Panc1 (cell line): ENCODE measurements at places on chromosomes 3 and 15. TPM values are rescaled to one million over a fixed set of nuclear protein-coding genes. Genes with fewer than 3 reads are reported as not detected.

The GPR156 gene
- total RNA-seq: 0.39 TPM

The MEGF11 gene
- total RNA-seq: 0.95 TPM

The CPN2 gene
- total RNA-seq: 0.08 TPM

The TBCCD1 gene
- total RNA-seq: 14.5 TPM

The MLF1 gene
- total RNA-seq: 51.4 TPM

The GSK3B gene
- 35.3 TPM for total RNA-seq

The ARL13B gene
- 26.6 TPM for total RNA-seq

The KLF15 gene
- total RNA-seq: 0.10 TPM

The GOLGA8S gene
- total RNA-seq: 0.15 TPM

The CELSR3 gene
- total RNA-seq: 7.7 TPM

The ERC2 gene
- total RNA-seq: 0.33 TPM

The VILL gene
- total RNA-seq: 5.7 TPM

The AP3B2 gene
- 0.95 TPM for total RNA-seq

The CEMIP gene
- total RNA-seq: 0.46 TPM

The TMOD3 gene
- total RNA-seq: 53.4 TPM

The RUVBL1 gene
- 122 TPM for total RNA-seq

The PRSS50 gene
- 0.13 TPM for total RNA-seq

The SLC22A14 gene
- total RNA-seq: 0.13 TPM

The ITGA11 gene
- 0.28 TPM for total RNA-seq

The DUOXA1 gene
- not detected for total RNA-seq

The ILDR1 gene
- total RNA-seq: not detected

The TERC gene
- 6.0 TPM for total RNA-seq

The CLDND1 gene
- 77.3 TPM for total RNA-seq

The RAB5A gene
- total RNA-seq: 31.2 TPM

The OXSR1 gene
- total RNA-seq: 33.2 TPM

The CYP1A2 gene
- total RNA-seq: not detected

The FILIP1L gene
- 3.2 TPM for total RNA-seq

The GABRB3 gene
- 0.13 TPM for total RNA-seq

The ANP32A gene
- total RNA-seq: 226 TPM

The ANKRD63 gene
- total RNA-seq: 0.72 TPM

The ACKR4 gene
- not detected for total RNA-seq

The CD80 gene
- total RNA-seq: 0.15 TPM

The GOLGA8A gene
- total RNA-seq: 99.1 TPM

The GOLGA8O gene
- 0.69 TPM for total RNA-seq

The LRRC2 gene
- total RNA-seq: not detected

The CHDH gene
- total RNA-seq: 24.1 TPM

The CFAP91 gene
- 0.90 TPM for total RNA-seq

The PLAAT1 gene
- 3.9 TPM for total RNA-seq

The CYP8B1 gene
- total RNA-seq: 0.08 TPM

The NTRK3 gene
- total RNA-seq: not detected

The EPHA3 gene
- 0.05 TPM for total RNA-seq

The IL17RB gene
- total RNA-seq: 15.9 TPM

The GOLIM4 gene
- 35.4 TPM for total RNA-seq

The TLR9 gene
- not detected for total RNA-seq

The TJP1 gene
- 79.1 TPM for total RNA-seq

The KNL1 gene
- total RNA-seq: 28.9 TPM

The FGF7 gene
- not detected for total RNA-seq

The UBA5 gene
- 44.0 TPM for total RNA-seq

The FOXL2NB gene
- 11.4 TPM for total RNA-seq

The POLQ gene
- 11.9 TPM for total RNA-seq

The CNTN4 gene
- not detected for total RNA-seq

The ISLR2 gene
- total RNA-seq: 0.36 TPM

The BOC gene
- total RNA-seq: 0.33 TPM

The HRG gene
- not detected for total RNA-seq

The CCDC39 gene
- total RNA-seq: not detected

The CPNE9 gene
- total RNA-seq: 0.13 TPM

The LMOD3 gene
- not detected for total RNA-seq
